ENCODE measurements at places on chromosomes 4 and X.
A peak's percentile ranks its signal among the peaks of the same experiment; 100 is the strongest.

DNA sequence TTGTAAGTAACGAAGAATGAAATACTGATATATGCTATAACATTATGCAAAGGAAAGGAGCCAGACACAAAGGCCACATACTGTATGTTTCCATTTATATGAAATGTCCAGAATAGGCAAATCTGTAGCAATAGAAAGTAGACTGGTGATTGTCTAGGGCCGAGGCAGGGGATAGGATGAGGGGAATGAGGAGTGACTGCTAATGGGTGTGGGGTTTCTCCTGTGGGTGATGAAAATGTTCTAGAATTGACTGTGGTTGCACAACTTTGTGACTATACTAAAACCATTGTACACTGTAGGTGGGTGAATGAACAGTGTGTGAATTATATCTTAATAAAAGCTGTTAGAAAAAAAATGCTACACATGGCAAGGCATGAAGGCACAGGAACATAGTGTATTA, 19.9 kb upstream of the SUPT20HL1 start:
- DNase-seq, result no peak

DNA sequence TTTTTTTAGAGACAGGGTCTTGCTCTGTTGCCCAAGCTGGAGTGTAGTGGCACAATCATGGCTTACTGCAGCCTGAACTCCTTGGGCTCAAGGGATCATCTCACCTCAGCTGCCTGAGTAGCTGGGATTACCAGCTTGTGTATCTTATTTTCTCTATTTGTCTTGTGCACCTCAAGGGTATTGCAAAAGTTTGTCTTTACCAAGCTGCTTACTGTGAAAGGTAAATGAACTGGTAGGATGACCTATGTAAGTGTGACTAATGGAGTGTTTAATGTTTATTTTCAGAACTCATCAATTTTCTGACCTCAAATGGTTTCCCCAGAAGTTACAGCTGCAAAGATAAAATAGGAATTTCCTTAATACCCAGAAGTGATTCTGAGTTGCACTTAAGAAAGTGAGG, 5.3 kb upstream of the FGA start:
- DNase-seq, result no peak

- DNase-seq, result peak; percentile 28
Measured at GRCh38 chrX:54495814-54496516, at the start of gene FGD1. TSS of gene FGD1 (minus strand) at chrX:54496234. CDS start at chrX:54495432, 802 bp downstream.

GRCh38 chr4:138643827-138644226, 371.8 kb upstream of the NOCT start:
- no peak for DNase-seq

GRCh38 chrX:46627062-46627461, 53.5 kb downstream of the CHST7 start:
- no peak for DNase-seq

GRCh38 chrX:115093191-115093590, 75.8 kb upstream of the IL13RA2 start:
- DNase-seq, result no peak

GRCh38 chr4:4559596-4559995, 17.7 kb upstream of the STX18 start:
- DNase-seq, result no peak

DNA sequence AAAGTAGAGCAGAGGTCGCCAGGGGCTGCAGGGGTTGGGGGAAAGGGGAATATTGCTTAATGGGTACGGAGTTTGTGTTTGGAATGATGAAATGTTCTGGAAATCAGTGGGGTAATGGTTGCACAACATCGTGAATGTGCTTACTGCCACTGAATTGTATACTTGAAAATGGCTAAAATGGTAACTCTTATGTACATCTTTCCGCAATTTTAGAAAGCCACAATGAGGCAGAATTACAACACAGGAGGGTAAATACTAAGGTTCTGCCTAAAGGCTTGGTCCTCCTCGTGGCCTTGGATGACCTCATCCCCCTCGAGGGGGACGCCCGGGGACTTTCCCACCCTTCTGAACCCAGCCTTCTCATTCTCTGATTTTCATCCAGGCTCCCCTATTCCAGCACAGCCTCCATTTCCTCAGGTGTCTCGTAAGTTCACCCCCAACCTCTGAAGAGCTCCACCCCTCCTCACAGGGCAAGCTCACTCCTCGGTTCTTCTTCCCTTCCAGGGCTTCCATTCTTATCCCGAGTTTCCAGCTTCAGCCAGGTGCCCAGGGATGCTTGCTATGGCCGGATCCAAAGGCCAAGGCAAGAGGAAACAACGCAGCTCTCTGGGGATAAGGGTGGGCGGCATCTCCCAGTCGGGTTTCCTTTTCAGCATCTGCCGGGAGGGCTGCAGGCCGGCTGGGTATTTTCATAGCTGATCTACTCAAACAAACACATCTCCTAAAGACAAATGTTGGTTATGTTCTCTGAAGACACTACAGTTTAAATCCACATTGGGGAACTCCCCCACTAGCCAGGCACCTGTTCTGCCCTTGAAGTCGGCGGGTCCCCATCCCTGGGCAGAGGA, 71.3 kb upstream of the ACSL1 start:
- no peak for DNase-seq

GRCh38 chr4:87313756-87314155, 8.9 kb downstream of the HSD17B13 start:
- DNase-seq, result no peak

DNA sequence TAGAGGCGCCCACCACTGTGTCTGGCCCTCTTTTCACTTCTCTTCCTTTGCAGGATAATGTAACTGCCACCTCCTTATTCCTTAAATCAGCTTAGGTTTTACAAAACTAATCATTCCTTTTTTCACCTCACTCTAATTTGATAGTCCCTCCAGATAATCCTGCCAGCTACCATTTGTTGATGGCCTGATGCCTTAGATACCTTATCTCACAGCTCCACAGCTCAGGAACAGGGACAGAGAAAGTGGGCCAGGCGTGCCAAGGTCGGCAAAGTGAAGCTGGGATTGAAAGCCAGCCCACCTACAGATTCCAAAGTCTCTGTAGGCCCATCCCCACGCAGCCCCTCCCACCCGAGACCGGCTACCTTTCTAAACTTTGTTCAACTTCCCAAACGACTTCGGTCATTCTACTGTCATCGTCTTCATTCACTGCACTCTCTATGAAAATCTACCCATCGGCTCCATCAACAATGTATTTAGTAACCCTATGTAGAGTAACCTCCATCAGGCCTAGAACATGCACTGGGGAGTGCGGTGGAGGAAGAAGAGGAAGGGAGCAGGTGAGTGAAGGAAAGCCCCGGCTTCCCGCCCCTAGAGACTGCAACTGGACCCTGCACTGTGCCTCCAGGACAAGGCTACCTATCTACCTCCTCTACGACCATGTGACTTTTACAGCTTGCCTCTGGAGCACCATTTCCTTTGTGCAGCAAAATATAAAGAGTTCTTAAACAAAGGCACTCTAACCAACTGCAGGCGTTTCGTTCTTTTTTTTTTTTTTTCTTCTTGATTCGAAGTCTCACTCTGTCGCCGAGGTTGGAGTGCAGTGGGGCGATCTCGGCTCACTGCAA, 1.5 kb downstream of the CASP6 start:
- DNase-seq, result no peak

GRCh38 chrX:33014949-33015348, 196.4 kb downstream of the DMD start:
- no peak for DNase-seq

DNA sequence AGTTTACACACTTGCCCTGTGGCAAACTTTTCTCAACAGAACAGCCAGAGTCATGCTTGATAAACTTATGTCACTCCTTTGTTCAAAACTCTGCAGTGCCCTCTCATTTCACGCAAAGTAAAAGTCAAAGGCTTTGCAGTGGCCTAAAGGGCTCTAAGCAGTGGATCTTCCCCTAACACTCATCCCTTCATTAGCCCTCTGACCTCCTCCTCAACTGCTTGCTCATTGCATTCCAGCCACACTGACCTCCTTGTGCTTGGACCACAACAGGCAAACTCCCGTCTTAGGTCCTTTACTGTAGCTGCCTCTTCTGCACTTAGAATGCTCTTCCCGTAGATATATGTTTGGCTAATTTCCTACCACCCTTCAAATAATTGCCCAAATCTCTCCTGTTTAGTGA, 5.6 kb downstream of the PRDM5 start:
- no peak for DNase-seq

Measured in stimulated activated CD8-positive, alpha-beta memory T cell treated with anti-CD3 and anti-CD28 coated beads, Interleukin-4, amount 100 ng/mL, for 24 hours (primary cell).